Left ventricle myocardium inferior (tissue), 1 donor: ENCODE measurements at places on chromosomes 12 and 14. TPM values are rescaled to one million over a fixed set of nuclear protein-coding genes. Genes with fewer than 3 reads are reported as not detected.

GALNT16 gene
- total RNA-seq, result 70.5 TPM

KLHL33 gene
- 0.33 TPM for total RNA-seq

C12orf60 gene
- 1.9 TPM for total RNA-seq

- peaks cover 8% of the 10 kb centered on the region for H3K4me1 ChIP-seq
- no peaks in the 10 kb centered on the region for H3K36me3 ChIP-seq
- H3K27me3 ChIP-seq, result peaks cover 93% of the 10 kb centered on the region
- no peak overlapping the region for H3K27ac ChIP-seq
- no peak for DNase-seq
These were observed 60.0 kb downstream of the NOC4L start for GRCh38 chr12:132204063-132204792.

- no peaks in the 10 kb centered on the region for H3K36me3 ChIP-seq
- peaks cover 13% of the 10 kb centered on the region for H3K4me1 ChIP-seq
- H3K27ac ChIP-seq, result no peak overlapping the region
- no peaks in the 10 kb centered on the region for H3K27me3 ChIP-seq
These were observed 32.3 kb downstream of the KCNK13 start for GRCh38 chr14:90093942-90094595.
